Left forelimb (tissue), 1 donor: ENCODE measurements at places on chromosomes 1 and 21.
A peak's percentile ranks its signal among the peaks of the same experiment; 100 is the strongest.

- no peak for DNase-seq
Measured at GRCh38 chr1:50570066-50570468, 146.8 kb upstream of the DMRTA2 start.

DNA sequence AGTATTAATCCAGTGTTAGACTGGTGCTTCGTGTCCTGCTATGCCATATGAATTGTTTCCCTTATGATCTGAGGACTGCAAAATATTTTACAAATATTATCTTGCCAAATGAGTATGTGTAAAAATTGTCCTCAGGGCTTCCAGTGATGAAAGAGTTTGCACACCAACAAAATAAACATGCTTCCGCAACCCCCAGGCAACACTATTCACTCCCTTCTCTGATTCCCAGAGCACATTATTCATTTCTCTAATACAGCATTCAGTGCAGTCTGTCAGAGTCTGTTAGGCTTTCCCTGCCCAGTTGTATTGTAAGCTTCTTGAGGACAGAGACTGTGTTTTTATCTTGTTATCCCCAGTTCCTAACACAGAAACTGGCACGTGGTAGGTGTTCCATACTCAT lies 409.9 kb upstream of the C1orf87 start:
- no peak for DNase-seq

- DNase-seq, result no peak
Measured at GRCh38 chr1:66366634-66367033, 167.3 kb upstream of the SGIP1 start.

- DNase-seq, result peak; percentile 50
Measured at GRCh38 chr1:38578271-38578951, 281.2 kb downstream of the RRAGC start.

DNA sequence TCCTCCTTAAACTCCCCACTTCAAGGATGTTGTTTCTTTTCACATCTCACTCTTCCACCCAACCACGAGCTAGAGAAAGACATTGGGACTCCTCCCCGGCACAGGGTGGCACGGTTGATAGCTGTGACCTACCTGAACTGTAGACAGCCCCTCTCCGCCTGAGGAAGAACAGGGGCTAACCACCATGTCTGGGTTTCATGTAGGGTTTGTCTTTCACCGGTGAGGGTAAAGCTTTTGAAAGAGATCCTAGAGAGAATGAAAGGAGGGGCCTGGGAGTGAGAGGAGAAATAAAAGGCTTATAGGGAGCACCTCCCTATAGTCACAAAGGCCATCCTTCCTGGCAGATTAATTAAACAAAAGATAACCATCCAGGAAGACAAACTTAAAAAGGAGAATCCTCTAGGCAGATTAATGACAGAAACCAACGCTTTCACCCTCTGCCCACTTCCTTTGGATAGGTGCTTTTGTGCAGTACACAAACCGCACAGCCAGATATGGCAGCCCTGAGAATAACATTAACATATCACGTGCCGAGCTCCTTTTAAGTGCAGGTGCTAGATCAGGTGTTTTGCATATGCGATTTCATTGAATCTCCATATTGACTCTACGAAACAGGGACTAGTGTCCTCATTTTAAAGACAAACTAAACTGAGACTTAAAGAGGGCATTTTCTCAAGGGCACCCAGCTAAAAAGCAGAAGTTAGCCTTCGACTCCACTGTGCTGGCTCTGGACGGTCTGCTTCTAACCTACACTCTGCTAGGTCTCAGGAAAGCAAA lies 178.1 kb upstream of the RUNX1 start:
- DNase-seq, result no peak
